ENCODE measurements at places on chromosomes 12 and 14. TPM values are rescaled to one million over a fixed set of nuclear protein-coding genes. Genes with fewer than 3 reads are reported as not detected.

The OR4E2 gene
- total RNA-seq = not detected

The ZDHHC22 gene
- not detected for total RNA-seq

- no peak for DNase-seq
Observed at GRCh38 chr12:72268386-72268785, 3.8 kb upstream of the TRHDE start.

- no peak for DNase-seq
Observed at GRCh38 chr12:54225666-54226065, 36.9 kb upstream of the SMUG1 start.

Measured in Right ventricle myocardium inferior (tissue), 1 donor.